ENCODE measurements at places on chromosomes 13 and 19.

DNA sequence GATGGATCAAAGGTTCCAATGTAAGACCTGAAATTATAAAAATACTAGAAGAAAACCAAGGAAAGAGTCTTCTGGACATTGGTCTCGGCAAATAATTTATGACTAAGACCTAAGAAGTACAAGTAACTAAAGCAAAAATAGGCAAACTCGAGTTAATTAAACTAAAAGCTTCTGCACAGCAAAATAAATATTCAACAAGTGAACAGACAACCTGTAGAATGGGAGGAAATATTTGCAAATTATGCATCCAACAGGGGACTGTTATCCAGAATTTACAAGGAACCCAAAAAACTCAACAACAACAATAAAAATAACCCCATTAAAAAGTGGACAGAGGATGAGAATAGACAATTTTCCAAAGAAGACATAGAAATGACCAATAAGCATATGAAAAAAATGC, 9.7 kb upstream of the SLAIN1 start:
- no peak for DNase-seq

- no peak for DNase-seq
These were observed 7.2 kb downstream of the ABCA7 start for GRCh38 chr19:1046836-1047695.

DNA sequence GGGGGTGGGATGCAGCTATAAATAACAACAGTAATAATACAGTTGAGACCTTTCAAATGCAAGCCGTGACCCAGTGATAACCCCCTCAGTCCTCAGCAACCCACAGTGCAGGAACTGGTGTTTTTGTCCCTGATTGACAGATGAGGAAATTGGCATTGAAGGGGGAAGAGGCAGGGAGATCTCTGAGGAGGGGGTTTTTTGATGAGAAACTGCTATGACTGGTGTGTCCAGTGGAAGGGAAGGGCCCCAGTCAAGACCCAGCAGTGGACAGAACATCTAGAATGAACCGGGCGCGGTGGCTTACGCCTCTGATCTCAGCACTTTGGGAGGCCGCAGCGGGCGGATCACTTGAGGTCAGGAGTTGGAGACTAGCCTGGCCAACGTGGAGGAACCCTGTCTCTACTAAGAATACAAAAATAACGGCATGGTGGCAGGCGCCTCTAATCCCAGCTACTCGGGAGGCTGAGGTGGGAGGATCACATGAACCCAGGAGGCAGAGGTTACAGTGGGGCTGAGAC, 1.9 kb downstream of the MAP1S start:
- no peak for DNase-seq

- DNase-seq, result peak; percentile 77
These were observed 689 bp downstream of the DCUN1D2 start for GRCh38 chr13:113489549-113490495.

GRCh38 chr13:29889111-29889510, 38.7 kb upstream of the UBL3 start:
- no peak for DNase-seq

- DNase-seq, result no peak
These were observed 157.5 kb downstream of the DNAJC15 start for GRCh38 chr13:43180837-43181236.

DNA sequence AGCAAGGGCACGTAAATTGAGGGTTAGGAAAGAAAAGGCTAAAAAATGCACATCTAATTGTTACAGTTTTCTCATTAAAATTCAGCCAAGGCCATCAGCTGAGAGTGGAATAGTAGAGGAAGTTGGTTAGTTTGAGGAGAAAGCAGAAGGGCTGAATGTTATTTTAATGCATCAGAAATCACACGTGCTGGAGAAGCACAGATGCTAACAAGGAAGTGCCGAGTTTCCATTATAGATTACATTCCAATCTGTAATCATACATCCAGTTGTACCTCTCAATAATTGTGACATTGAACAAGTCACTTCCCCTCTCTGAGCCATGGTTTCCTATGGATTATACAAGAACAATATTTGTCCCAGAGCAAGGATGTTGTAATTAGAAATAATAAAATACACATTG, 25.1 kb downstream of the FPR3 start:
- no peak for DNase-seq
